ENCODE measurements at places on chromosomes 11 and 22.

- DNase-seq: peak; percentile 74
Observed at GRCh38 chr11:36306888-36307287, 10.8 kb downstream of the PRR5L start.

GRCh38 chr11:76007166-76007565 lies 192.2 kb downstream of the UVRAG start:
- DNase-seq: no peak

GRCh38 chr11:128359515-128359914 lies 227.8 kb downstream of the ETS1 start:
- no peak for DNase-seq

GRCh38 chr11:126638648-126639047 lies 283.2 kb downstream of the ST3GAL4 start:
- DNase-seq: no peak

GRCh38 chr11:6576471-6577373 lies 26.7 kb downstream of the RRP8 start:
- DNase-seq: no peak

- DNase-seq: no peak
Observed at GRCh38 chr11:104104664-104105063, 59.3 kb downstream of the PDGFD start.

DNA sequence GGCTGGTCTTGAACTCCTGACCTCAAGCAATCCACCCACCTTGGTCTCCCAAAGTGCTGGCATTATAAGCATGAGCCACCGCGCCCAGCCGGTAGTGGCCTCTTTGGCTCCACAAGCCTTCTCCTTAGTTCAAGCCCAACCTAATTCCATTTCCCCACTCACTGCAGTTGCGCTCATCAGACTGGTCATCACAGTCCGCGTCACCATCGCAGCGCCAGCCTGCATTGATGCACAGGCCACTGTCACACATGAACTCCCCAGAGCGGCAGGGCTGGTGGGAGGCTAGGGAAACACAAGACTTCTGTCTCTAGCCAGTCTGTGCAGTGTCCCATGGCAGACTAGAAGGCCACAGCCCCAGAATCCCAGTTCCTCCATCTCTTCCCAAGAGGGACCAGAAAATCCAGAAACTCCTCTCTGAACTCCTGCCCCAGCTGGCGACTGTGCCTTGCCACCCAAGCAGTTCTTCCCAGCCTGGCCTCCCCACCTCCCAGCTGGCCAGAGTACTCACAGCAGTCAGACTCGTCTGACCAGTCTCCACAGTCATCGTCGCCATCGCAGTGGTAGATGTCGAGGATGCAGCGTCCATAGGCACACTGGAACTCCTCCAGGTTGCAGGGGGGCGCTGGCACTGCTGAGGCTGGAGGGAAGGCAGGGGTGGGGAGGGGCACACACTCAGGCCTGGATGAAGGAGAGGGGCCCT lies 19.8 kb downstream of the LRP4 start:
- no peak for DNase-seq

DNA sequence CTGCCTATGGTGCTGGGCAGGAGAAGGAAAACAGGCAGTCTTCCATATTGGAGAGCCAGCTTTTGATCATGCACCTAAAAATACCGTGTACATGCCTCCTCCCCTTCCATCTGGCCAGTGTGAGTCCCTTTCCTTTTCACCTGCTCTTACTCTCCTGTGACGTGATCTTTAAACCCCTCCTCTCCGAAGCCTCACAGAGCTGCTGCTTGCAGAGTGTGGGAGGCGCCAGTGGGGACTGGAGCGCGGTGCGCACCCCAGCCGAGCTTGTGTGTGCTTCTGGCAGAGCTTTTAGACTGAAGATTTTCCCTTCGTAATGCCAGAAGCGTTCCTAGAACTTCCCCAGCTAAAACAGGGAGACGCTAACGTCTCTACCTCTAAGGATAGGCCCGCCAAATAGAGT lies 29.8 kb downstream of the MUC6 start:
- no peak for DNase-seq

DNA sequence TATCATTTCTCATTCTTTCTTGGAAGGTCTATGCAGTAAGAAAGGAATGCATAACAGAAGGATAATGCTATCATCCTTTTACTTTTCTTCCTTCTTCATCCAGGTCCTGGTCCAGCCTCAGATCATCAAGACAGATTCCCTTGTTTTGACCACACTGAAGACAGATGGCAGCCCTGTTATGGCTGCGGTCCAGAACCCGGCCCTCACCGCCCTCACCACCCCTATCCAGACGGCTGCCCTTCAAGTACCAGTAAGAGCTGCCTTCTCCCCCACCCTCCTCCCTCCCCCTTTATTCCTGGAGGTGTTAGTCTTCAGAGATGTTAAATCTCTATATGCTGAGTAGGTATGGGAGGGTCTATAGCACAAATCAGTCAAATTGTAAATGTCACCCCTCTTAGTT lies 37.9 kb downstream of the SREBF2 start:
- DNase-seq: no peak

DNA sequence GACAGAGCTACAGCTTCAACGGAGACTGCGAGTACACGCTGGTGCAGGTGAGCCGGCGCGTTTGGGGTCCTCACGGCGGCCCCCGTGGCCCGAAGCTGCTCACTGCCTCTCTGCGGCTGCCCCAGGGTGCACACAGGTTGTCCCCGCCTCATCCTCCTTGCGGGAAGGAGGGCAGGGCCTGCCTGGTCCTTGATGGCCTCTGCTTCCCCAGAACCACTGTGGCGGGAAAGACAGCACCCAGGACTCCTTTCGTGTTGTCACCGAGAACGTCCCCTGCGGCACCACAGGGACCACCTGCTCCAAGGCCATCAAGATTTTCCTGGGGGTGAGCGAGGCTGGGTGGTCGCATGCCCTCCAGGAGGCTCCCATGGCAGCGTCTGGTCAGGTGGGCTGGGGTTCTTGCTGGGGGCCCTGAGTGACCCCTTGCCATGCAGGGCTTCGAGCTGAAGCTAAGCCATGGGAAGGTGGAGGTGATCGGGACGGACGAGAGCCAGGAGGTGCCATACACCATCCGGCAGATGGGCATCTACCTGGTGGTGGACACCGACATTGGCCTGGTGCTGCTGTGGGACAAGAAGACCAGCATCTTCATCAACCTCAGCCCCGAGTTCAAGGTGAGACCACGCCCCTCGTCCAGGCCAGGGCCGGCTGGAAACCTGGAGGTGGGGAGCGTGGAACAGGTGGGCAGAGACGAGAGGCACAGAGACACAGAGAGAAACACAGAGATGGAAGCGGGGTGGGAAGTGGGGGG lies 19.4 kb downstream of the MUC5AC start:
- no peak for DNase-seq

GRCh38 chr11:69696749-69697468 lies 6.9 kb downstream of the FGF19 start:
- no peak for DNase-seq

DNA sequence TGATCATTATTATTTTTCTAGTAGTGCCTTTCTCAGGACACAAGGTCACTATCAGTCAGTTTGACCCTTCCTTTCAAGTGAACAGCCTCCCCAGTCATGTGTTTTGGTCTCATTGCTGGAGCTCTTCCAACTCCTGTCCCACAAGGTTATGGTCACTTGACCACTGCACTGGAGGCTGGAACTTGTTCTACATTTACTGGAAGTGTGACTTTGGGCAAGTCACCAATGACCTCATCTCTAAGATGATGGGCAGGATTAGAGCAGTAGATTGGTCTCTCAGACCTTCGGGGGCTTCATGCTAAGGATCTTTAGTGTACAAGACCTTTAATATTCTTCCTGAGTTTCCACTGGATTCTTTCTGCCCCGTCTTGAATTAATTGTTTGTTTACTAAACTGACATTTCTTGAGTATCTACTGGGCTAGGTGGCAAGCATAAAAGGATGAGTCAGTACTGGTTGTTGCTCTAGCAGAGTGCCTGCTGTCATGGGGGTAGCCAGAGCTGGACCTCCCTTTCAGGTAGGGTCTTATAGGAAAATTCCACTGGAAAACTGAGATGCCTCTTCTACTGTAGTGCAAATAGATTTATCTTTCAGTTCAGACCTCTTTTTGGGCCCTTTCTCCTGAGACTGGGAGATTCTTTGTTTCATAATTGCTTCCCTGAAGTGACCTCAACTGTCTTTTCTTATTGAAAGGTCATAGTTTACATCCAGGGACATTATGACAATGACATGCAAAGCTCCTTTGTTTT lies 106.8 kb downstream of the GRAMD1B start:
- DNase-seq: no peak

DNA sequence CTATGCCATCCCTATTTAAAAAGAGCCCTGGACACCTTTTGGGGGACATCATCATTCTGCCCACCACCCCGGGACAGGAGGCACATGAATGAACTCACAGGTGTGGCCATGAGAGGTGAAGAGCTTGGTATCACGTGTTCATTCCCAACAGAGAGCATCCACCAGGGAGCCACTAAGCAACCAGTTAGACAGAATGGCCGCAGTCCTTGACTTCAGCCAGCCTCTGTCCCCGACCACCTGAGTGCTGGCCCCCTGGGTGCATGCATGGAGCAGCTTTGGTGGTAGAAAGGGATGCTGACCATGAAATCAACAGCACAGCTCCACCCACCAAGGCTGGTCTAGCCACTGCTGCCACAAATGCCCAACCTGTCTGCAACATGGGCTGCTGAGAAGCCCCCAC lies 31.1 kb upstream of the CD81 start:
- no peak for DNase-seq

DNA sequence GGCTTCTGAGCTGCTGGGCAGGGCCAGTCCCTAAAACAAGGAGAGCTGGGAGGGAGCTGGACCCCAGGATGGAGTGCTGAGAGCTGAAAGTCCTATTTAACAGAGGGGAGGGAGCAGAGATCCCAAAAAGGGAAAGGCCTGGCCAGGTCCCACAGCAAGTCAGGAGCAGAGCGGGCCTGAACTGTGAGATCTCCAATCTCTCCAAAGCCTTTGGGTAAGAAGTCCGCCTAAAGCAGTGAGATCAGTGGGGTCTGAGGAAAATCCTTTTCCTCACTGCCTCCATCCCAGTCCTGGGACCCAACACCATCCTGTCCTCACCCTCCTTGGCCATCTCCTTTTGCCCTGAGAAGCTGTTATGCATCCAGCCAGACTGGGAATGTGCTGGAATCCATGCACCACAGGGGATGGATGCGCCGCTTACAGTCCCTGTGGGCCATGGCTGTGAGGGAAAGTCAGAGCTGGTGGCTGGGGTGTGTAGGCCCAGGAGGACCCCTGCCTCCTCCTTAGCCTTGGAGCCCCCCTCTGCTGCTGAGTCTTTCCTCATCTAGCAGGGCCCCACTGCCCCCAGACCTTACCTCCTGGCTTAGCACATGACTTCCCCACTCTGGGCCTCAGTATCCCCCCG lies 8.6 kb downstream of the LRRC75B start:
- DNase-seq: no peak

DNA sequence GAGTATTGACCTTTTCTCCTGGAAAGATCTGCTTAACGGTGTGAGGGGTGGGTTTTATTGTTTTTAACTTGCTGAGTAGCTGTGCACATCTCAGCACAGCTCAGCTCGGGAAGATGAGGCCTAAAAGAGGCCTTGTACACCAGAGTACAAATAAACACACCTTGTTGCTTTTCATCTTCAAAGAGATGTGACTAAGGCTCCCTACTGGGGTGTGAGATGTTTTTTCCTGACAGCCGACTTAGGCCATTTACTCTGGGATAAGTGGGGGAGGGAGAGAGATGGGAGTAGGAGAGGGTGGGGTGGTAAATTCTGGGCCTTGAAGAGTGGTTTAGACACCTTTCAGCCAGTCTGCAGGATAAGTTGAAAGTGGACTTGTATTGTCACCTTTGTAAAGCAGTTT lies 2.9 kb downstream of the LDLRAD3 start:
- DNase-seq: no peak

Data from Karpas-422 (cell line).